ENCODE measurements at places on chromosomes 6 and 20.

DNA sequence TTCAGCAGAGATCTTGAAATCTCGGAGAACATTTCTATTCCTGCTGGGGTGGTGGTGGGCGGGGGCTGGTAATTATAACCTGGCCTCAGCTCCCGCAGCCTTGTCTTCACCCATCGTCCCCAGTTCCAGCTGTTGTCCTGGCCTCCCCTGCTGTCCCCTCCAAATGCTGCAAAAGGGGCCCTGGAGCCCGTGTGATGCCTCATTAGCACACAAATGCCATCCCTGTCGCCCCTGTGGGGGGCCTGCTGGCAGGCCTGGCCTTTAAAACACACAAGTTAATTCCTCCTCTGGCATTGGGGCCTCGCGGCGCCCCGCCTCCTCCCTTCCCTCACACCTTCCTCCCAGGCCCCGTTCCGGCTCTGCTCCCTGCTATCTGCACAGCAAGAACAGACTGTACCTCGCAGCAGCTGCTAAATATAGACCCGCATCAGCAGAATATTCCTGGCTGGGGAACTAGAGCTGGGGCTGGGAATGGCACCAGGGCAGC lies 85.7 kb downstream of the CDH22 start:
- DNase-seq, result no peak

GRCh38 chr6:91580635-91581034 lies 993.8 kb upstream of the MAP3K7 start:
- DNase-seq, result no peak

GRCh38 chr6:97021194-97021593 lies 96.7 kb downstream of the KLHL32 start:
- DNase-seq, result no peak

GRCh38 chr6:106730264-106730663 lies 100.9 kb downstream of the QRSL1 start:
- DNase-seq, result no peak

DNA sequence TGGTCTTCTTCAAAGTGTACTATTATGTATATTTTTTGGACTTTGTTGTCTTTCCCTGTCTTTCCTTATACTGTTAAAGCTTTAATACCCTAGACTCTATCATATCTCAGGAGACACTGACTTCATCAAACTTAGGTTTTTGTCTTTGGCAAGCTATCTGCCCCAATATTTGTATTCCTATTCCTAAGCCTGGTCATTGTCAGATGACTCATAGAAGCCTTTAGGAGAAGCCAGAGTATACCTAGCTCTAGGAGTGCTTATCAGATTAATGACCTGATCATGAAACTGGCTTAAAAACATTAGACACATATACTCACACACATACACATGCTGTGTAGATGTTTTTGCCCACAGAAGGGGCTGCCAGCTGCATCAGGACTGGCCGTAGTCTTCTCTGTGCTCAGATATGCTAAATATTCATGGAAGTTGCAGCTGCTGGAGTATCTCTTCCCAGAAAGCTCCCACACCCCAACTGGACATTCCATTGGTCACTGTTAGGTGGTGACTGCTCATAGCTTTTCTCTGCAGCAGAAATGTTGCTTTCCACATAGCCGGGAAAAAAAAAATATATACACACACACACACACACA lies 102.0 kb downstream of the ANKS1A start:
- no peak for DNase-seq

DNA sequence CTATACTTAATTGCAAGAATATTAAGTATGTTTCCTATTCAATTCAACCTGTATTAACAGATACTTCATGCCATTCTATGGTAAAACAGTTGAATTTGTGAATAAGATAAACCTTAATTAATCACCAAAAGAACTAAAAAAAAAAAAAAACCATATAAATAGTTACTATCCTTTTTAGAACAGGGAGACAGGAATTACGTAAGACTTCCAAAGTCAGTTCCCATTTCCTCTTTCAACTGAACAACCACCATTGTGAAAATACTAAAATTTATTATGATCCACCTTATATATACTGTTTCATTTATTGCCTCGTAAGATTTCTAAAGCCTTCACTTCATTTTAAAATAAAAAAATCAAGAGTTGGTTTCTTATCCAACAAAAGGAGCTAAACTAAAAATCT lies 9.4 kb downstream of the CCNC start:
- DNase-seq, result no peak

DNA sequence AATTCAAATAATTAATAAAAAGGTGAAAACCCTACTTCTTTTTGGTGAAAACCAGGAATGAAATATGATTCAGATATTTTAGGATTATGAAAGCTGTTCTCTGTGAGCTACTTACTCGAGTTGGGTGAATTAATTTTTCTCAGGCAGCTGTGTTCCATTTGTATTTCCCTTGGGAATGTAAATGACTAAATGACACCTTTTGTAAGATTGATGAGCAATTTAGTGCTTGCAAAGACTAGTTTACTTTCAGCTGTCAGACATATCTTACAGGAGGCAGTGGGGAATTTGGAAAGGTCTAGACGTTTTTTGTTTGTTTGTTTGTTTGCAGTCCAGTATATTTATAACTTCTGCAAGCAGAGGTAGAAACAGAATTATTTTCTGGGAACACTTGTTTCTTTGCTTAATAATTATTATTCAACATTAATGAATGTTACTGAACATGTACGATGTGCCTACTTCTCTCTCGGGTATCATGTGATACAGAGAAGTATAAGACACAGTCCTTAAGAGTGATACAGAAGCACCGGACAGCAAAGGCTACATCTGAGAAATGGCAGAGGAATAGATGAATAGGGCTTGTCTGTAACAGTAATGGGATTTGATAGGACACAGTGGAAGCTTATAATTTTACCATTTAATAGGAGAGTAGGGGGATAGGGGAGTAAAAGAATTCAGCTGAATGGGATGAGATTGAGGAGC lies 91.3 kb downstream of the AKAP7 start:
- no peak for DNase-seq

- no peak for DNase-seq
These were observed 85.1 kb downstream of the GJA1 start for GRCh38 chr6:121520337-121521163.

DNA sequence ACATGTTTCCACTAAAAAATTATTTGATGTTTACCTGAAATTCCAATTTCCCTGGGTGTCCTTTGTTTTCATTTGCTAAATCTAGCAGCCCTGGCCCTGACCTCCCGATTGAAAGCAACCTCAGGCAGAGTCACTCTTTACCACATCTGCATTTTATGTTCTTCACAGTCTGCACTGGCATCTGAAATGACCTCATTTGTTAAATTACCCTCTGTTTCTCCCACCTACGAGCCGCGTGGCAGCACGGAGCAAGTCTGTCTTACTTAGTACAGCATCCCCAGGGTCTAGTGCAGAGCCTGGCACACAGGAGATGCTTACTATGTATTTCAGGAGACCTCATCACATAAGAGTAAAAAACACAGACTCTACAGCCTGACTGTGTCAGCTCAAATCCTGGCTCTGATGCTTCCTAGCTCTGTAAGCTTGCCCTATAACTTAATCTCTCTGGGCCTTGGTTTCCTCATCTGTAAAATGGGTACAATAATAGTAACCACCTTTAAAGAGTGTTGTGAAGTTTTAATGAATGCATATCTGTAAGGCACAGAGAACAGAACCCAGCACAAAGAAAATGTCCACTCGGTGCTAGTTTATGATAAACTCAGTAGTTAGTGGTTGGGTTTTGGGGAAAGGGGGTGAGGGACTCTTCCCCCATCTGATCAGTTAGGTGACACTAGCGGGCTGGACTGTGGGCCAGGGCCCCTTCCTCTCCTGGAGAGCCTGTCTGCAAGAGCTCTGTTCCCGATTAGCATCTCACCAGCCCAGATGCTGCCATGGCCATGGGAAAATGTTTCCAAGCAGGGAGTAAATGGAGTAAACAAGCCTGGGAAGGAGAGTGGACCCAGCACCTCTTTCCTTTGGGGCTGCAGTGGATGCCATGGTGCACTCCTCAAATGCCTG lies 88.2 kb downstream of the PREX1 start:
- DNase-seq, result no peak

DNA sequence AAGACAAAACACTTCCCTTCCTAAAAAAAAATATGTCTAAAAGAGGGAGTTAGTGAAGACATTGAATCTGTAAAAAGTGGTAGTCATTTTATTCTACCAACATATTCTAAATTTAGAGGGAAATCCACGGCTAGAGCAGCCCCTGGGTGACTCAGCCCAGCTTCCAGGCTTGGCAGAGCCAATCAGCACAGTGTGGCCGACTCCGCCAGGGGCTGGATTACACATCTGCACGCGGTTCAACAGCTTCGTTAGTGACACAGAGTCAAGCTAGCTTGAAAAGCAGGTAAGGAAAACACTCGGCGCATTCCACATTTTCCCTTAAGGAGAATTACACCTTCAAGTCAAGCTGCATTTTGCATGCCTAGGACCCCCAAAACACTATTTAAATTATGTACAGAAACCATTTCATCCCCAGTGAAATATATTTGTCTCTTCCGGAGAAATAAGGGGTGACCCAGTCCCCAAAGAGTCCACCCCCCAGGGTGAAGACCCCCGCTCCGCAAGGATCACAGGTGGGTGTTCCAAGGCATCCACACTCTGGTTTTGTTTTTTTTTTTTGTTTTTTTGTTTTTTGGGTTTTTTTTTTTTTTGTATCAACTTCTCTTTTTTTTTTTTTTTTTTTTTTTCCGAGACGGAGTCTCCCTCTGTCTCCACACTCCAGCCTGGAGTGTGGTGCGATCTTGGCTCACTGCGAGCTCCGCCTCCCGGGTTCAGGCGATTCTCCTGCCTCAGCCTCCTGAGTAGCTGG lies 58.4 kb upstream of the ARID1B start:
- no peak for DNase-seq

GRCh38 chr6:107179004-107179403 lies 63.7 kb upstream of the BEND3 start:
- no peak for DNase-seq

DNA sequence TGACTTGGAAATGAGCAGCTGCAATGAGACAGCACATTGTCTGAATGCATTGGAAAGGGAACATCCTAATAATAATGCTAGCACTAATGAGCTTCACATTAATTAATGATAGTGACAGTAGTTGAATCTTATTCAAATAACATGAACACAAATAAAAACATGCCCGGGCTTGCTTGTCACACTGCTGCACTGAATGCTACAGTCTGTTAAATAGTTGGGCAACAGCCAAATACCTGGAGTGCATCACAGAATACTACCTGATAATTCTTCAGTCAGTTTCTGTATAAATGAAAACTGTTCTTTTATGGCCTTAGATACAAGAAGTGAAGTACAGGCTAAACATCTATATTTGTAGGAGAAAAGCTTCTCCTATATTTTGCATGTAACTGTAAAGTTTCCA lies 458.7 kb downstream of the RNF144B start:
- DNase-seq, result no peak
